ENCODE measurements at places on chromosomes 1 and 21.

DNA sequence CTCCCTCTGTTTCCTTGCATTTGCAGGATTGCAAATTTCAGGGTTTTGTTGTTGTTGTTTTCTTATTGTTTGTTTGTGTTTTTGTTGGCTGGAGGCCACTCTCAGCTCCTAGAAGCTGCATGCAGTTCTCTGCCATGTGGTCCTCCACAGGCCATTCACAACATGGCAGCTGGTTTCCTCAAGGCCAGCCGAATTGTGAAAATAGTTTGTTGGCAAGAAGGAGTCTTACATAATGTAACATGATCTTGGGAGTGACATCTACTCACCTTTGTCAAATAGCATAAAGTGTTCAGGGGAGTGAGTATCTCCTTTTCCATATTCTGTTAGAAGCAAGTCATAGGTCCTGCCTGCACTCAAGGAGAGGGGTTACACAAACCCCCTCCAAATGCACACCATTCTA lies 10.6 kb upstream of the UAP1 start:
- DNase-seq = no peak

DNA sequence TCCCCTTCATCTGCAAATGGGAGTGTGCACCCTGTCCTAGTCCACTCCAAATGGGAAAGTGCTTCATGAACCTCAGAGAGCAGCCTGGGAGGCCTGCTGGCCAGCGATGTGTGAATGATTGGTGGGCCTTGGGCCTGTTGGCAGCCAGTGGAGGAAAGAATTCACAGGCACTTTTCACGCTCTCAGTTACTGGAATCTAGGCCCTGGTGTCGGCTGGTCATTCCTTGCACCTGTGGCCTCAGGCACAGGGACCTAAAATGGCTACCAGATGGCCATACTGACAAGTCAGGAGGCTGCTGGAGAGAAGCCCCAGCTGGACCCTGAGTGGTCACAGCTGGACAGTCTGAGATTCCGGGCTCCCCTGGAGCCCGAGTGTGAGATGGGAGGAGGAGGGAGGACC lies 18.4 kb upstream of the EDN2 start:
- DNase-seq = no peak

DNA sequence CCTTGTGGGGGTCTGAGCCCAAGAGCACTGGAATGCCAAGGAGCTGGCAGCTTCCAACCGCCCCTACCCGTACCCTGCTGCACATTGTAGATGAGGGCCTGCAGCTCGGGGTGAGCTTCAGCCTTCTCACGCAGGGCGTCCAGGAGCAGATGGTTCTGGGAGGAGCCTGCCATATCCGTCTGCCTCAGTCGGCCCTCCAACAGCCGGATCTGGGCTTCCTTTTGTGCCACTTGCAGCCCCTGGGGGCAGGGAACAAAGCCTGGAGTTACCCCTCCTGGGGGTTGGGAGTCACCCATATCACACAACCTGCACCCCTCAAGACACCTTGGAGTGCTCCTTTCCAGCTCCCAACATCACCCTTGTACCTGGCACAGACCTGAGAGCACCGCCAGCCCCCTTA lies 34.8 kb downstream of the KIF21B start:
- DNase-seq = no peak

DNA sequence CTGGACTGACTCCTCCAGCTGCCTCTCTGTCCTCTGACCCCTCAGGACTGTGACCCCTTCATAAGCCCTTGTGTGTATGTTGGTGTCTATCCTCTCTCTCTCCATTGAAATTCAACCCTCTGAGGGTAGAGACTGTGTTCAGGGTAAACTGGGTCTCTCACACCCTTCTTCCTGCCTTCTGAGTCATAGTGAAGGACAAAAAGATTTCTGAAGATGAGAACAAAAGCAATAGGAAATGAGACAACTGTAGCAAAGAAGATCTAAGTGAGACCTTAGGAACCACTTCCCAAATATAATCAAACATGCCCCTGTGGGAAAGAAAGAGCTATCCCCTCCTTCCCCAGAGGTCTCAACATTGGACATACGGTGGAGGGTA lies 16.9 kb downstream of the NUAK2 start:
- DNase-seq = no peak

- DNase-seq = no peak
Observed at GRCh38 chr1:199122532-199123311, 483.9 kb downstream of the PTPRC start.

DNA sequence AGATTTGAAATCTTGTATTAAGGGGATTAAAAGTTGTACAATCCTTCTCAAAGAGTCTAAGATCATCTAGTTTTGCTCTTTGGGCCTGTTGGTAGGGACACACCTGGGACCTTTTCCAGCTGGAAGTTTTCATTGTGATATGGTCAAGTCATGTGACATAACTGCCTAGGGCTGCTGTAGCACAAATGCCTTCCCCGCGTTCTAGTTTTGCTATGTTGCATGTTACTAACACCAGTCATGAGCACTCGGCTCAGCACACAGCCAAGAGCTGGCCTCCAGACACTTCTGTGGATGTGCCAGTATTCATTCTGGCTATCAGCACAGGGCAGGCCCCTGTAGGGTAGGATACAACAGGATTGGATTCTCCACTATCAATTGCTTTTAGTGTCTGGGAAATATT lies 14.6 kb upstream of the FLG2 start:
- no peak for DNase-seq

DNA sequence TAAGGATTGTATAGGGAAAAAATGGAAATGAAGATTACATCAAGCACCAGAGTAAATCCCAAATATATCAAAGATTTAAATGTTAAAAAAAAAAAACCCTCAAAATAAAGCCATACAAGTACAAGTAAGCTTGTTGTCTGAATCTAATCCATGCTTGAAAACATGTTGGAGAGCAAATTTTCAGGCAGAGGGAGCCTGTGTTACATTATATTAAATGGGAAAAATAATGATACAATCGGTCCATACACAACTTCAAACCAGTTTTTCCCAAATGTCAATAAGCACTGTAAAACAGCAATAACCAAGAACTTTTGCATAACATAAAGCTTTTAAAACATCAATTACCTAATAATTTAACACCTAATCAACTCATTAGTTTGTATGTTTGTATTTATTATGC lies 949.4 kb upstream of the ADGRL4 start:
- no peak for DNase-seq

GRCh38 chr1:112371775-112372174 lies 24.2 kb upstream of the CTTNBP2NL start:
- DNase-seq = no peak

DNA sequence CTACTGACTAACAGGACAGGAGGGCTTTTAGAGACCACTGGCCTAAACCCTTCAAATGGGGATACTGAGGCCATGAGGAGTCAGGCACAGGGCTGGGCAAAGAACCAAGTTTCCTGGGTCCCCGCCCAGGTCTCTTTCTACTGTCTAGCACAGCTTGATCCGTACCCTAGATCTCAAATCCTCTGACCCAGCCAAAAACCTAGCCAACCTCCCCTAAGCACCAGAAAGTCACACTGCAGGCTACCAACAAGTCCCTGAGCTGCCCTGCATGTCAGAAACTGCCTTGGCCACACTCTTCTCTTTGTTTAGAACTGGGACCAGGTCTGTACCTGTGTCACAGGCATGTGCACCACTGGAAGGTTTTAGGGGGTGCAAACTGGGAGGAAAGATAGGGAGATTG lies 33.6 kb downstream of the AHDC1 start:
- no peak for DNase-seq

DNA sequence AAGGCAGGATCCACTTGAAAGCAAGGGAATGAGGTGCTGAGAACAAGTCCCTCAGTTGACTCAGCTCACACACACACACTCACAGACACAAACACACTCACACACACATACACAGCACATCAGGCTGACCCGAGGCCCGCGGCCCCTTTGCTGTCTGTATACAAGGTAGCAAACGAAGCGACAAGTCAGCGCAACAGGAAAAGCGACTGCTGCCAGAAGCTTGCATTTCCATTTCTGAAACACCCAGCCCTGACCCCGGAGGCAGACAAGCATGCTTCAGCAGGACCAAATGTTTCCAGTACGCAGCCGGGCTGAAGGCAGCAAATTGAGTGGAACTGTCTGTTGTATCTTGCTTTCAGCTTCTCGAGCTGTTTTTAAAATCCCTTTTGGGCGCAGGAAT lies 501.6 kb downstream of the NPHP4 start:
- DNase-seq = no peak

DNA sequence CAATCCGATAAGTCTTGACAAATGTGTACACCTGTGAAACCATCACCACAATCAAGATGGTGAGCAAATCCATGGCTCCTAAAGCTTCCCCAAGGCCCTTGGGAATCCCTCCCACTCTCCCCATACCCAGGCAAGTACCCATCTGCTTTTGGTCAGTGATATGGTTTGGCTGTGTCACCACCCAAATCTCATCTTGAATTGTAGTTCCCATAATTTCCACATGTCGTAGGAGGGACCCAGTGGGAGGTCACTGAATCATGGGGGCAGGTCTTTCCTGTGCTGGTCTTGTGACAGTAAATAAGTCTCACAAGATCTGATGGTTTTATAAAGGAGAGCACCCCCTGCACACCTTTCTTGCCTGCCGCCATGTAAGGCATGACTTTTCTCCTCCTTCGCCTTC lies 14.6 kb upstream of the GUCA2B start:
- no peak for DNase-seq

DNA sequence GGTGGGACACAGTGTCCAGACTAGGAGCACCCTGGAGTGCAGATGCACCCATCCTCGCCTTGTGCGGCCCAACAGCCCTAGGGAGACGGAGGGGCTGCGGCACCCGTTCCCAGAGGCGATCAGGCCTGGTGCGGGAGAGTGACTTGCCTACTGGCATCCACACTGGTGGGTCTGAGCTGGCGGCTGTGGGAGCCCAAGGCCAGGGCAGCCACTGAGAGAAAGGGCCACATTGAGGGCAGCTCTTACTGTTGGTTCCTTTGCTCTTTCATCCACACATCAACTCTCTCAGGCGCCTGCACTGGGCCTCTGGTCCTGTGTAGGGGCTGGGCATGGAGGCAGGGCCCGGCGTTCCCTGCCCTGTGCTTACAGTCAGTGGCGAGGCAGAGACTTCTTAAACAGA lies 8.6 kb downstream of the PODN start:
- DNase-seq = no peak

DNA sequence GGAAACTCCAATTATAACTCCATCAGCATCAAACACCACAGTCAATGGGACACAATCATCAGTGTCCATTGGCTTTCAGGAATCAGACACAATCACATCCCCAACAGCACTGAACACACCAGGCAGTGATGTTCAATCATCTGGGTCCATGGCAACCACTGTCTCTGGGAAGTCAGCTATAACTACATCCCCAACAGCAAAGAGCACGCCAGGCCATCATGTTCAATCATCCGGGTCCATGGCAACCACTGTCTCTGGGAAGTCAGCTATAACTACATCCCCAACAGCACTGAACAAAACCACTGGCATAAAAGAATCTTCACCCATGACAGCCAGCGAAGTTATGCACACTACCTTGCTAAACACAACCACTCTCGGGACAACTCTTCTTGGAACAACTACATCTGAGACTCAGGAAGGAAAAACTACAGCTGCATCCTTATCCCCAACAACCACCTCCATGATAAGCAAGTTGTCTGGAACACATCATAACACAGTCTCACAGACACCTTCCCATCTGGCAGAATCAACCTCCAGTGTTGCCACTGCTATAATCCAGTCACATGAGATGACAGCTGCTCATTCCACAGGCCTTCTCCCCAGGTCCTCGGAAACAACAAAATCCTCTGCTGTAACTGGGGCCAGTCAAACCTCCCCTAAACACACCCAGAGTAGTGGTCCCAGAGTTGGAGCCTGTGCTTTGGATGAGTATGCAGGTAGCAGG lies 19.9 kb downstream of the CATSPER4 start:
- DNase-seq = no peak

- no peak for DNase-seq
Observed at GRCh38 chr1:35270836-35271235, 2.3 kb downstream of the ZMYM4 start.

- no peak for DNase-seq
Observed at GRCh38 chr21:31879241-31879650, 6.4 kb downstream of the HUNK start.

- DNase-seq = no peak
Observed at GRCh38 chr1:44405031-44405797, at the start of gene RNF220. RNF220 (plus strand) TSS chr1:44405255.

DNA sequence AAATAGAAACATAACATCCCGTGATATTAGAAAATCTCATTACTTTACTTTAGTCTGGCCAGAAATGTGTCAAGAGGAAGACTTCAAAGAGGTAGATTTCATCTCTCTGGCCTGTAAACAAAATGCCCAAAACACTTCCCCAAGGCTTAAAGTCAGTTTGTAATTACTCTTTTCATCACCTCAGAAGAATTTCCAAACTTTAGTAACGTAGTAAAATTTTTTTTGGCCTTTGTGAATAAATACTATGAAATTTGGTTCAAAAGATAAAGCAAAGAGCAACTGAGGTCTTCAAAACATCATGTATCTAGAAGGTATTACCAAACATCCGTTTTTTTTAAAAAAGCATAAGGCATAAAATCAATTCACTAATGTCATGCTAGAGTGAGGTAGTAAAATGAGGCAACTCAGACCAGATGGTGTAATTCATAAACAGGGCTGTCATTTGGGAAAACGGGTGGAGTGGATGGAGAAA lies 51.4 kb downstream of the LEPR start:
- DNase-seq = no peak

DNA sequence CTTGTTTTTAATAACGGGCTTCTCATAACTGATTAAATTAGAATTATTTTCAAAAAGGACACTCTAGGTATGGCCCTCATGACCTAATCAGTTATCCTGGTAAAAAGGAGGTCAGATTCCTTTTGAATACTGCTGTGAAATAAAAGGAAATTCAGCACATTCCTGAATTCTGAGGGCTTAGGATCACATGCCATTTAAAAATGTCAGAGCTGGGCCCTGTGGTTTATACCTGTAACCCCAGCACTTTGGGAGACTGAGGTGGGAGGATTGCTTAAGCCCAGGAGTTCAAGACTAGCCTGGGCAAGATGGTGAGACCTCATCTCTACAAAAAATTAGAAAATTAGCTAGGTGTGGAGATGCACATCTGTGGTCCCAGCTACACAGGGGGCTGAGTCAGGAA lies 18.0 kb upstream of the RABGGTB start:
- DNase-seq = no peak

GRCh38 chr21:40660461-40660860 lies 186.5 kb downstream of the DSCAM start:
- no peak for DNase-seq

DNA sequence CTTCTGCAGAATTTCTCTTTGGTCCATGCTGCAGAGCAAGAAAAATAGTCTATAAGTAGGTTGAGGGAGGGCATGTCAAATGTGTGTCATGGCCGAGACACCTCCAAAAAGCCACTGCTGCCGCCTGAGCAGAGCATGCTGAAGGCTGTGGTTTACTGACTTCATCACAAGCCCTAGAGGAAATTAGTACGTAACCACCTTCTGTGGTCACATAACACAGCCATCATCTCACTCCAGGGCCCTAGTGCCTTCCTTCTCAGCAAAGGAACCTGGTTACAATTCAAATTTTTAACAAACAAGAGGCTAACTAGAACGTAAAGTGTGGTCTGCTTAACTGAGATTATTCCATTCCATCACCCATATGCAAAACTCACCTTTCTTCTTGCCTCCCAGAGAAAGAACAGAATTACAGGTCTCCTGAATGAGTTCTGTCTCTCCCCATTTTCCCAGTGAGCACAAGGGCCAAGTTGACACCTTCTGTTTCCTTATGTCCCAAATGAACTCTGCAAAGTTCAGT lies at the start of gene PTPN22:
Gene PTPN22, minus strand, starts transcription at position 116 of the 517 bp plus-strand sequence.
- no peak for DNase-seq

GRCh38 chr1:10132852-10133251 lies 77.5 kb upstream of the KIF1B start:
- no peak for DNase-seq

- no peak for DNase-seq
Observed at GRCh38 chr1:238621405-238621804, 730.7 kb upstream of the ZP4 start.

- no peak for DNase-seq
Observed at GRCh38 chr1:171221665-171222591, 26.4 kb upstream of the FMO1 start.
